ENCODE measurements at places on chromosomes 3 and 15.
A peak's percentile ranks its signal among the peaks of the same experiment; 100 is the strongest.

- no peak for DNase-seq
These were observed 14.7 kb upstream of the CLN6 start for GRCh38 chr15:68244235-68244634.

DNA sequence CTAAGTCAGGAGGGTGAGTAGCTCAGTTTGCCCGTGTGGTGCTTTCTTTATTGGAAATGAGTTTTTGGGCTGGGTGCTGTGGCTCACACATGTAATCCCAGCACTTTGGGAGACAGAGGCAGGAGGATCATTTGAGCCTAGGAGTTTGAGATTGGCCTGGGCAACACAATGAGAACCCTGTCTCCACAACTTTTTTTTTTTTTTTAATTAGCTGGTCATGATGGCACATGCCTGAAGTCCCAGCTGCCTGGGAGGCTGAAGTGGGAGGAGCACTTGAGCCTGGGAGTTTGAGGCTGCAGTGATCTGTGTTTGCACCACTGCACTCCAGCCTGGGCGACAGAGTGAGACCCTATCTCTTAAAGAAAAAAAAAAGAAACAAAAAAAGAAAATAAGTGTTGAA, 174.9 kb downstream of the NSMCE3 start:
- DNase-seq, result no peak

- no peak for DNase-seq
These were observed 199.1 kb downstream of the FAM43A start for GRCh38 chr3:194884649-194885315.

DNA sequence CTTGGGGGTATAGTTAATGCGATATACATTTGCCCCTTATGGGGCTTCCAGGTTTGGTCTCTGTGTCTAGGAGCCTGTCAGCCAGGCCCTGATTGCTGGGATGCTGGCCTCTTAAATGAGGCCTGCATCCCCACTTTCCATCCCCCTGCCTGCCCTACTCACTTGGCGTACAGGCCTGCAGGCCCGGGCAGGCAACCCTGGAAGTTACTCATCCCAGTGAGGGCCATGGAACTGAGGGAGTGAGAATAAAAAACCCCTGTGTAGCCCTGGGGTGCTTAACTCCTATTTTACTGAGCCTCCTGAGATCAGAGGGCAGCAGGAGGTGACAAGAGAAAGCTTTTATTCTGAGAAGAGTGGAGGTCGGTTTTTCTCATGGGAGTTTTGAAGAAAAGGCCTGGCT, 2.0 kb downstream of the DISP2 start:
- no peak for DNase-seq

GRCh38 chr3:123884203-123884831, at the start of gene MYLK:
Gene MYLK, minus strand, starts transcription at chr3:123884332. Its CDS starts 90,491 bp downstream, at chr3:123793841.
- DNase-seq, result peak; percentile 69

DNA sequence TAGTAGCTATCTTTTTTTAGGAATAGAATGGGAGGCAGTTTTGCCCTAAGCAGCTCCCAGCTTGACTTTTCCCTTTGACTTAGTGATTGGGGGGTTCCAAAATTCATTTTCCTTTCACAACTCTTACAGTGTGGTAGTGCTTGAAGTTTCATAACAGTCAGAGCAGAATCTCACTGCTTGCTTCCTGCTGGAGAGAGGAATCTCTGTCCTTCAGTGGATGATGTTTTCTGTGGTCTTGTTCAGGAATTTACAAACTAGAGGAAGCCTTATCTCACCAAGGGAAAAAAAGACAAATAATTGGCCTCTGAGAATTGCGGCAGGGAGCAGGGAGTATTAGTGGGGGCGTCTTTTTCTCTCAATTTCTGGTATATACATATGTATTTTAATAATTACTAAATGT, 326.6 kb upstream of the C2CD4B start:
- no peak for DNase-seq

DNA sequence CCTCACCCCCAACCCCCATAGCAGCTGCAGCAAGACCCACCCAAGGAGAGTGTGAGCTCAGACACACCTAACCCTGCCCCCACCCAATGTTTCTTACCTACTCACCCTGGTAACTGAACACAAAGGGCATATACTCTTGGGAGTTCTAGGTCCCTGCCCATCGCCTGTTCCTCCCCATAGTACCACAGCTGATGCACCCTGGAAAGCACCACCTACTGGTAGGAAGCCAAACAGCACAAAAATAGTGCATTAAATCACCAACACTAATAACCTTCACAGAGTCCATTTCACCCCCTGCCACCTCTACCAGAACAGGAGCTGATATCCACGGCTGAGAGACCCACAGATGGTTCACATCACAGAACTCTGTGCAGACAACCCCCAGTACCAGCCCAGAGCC, 245.2 kb downstream of the EFHB start:
- DNase-seq, result no peak

GRCh38 chr3:31008994-31009393, 114.5 kb upstream of the GADL1 start:
- DNase-seq, result no peak

GRCh38 chr3:131775650-131776049, 259.2 kb downstream of the CPNE4 start:
- DNase-seq, result no peak

DNA sequence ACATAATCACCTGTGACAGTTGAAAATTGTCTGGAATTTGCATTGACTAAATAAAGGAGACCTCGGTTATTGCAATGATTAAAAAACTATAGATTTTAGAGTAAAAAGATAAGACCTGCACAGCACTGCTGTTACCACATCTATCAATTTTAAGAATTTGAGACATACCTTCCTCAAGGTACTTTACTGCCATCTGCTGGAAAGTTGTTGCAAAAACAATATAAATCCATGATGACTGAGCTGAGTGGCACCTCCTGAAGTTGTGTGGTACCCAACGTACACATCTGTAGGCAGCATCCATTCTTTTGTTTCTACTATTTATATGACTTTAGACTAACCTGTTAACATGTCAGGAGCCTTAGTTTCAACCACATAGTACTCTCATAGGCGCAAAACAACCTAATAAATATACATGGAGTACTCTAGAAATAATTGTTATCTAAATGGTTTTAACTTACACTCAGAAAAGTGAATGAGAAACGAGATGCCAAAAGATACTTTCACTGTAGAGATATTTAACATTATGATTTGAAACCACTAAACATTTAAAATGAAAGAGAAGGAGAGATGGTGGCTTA, 106.7 kb downstream of the GHSR start:
- no peak for DNase-seq

DNA sequence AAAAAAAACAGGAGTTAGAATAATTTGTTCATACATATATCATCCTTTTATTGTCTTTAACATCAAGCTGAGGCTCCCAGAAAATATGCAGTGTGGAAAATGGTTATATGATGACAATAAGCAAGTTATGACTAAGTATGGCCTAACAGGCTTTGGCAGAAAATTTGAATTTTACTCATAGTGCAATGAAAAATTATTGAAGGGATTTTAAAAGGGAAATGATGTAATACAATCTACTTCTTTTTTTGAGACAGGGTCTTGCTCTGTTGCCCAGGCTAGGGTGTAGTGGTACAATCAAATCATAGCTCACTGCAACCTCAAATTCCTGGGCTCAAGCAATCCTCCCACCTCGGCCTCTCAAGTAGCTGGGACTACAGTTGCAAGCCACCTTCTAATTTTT, 78.7 kb downstream of the FAIM start:
- no peak for DNase-seq

GRCh38 chr3:61080737-61081445, 170.4 kb downstream of the FHIT start:
- DNase-seq, result no peak

DNA sequence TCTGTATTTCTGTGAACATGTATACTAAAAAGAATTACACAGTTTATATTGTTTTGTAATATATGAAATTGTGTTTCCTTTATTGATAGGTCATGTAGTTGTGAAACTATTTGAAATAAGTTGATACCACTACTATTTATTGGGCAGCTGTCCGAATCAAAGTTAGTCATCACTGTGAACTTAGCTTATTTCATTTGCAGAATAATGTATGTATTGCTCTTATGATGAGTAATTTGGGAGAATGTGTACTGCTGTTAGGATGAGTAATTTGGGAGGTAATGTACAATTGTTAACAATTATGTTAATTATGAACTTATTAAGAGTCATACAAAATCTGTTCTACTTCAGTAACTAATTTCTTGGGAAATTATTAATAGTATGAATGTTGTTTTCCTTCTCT, 22.2 kb downstream of the FXR1 start:
- no peak for DNase-seq

- no peak for DNase-seq
These were observed 1534.6 kb downstream of the SI start for GRCh38 chr3:163543662-163544061.

- peak; percentile 51 for DNase-seq
These were observed 65.6 kb downstream of the NIPA2 start for GRCh38 chr15:22903961-22904534.

GRCh38 chr15:95018888-95019545, 787.7 kb downstream of the MCTP2 start:
- no peak for DNase-seq

DNA sequence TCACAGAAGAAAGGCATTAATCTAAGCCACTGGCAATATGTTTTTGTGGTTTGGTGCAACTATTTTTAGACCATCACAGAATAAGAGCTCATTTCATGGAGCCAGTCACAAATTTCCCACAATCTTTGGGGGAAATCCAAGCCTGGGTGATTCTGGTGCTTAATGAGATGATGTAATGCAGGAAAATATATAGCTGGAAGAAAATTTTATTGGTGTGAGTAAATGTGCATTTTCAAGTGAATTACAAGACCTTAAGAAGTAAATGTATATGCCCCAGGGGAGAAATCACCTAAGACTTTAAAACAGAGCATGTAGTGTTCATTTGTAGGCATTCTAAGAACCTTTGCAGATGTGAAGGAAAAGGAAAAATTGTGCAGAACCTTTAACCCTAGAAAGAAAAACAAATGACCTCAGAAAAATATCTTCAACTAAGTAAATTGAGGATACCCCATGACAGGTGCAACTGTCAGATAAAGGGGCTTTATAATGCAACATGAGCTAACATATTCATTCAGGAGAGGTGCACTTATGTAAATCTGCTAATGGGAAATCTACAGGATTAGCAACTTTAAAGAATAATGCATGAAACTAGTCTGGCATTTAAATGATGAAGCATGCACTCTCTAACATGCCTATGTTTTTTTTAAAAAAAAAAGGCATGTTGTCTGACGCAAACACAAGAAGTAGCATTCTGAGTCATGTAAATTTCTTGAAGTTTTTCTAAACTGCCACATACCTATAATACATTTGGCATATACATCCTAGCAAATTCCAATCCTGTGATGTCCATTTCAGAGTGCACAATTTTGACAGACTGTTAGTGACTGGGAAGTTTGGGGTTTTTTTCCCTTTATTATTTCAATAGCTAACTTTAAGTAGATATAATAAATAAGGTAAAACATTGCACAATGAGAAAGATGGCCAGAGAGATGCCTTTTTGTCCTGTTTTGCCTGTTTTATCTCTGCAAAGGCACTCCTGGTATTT, 105.1 kb downstream of the MEX3B start:
- DNase-seq, result no peak

DNA sequence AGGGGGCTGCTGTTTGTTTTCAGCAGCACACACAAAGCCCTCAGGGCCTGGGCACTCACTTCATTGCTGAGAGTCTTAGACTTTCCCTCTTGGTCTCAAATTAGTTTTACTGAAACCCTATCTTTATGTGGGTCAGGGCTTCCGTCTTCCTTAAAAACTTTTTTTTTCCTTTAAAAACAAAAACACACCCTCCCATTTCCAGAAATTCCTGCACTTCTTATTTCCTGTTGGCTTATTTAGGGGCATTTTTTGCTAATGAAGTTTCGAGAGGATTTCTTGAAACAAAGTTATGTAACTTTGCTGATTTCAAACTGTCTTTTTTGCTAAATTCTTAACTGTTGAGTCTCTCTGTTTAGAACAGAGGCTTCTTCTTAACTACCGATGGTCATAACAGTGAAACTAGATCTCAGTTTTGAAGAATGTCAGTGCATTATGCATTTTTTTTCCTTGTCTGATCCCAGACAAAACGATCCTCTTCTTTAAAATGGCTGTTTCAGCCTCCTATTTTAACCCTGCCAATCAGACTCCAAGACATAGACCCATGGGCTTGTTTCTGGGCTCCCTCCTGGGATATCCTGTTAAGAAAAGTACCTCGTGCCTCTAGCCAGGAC, 23.3 kb downstream of the ANAPC13 start:
- no peak for DNase-seq

- DNase-seq, result no peak
These were observed 114.8 kb downstream of the IL12A start for GRCh38 chr3:160103397-160103796.

DNA sequence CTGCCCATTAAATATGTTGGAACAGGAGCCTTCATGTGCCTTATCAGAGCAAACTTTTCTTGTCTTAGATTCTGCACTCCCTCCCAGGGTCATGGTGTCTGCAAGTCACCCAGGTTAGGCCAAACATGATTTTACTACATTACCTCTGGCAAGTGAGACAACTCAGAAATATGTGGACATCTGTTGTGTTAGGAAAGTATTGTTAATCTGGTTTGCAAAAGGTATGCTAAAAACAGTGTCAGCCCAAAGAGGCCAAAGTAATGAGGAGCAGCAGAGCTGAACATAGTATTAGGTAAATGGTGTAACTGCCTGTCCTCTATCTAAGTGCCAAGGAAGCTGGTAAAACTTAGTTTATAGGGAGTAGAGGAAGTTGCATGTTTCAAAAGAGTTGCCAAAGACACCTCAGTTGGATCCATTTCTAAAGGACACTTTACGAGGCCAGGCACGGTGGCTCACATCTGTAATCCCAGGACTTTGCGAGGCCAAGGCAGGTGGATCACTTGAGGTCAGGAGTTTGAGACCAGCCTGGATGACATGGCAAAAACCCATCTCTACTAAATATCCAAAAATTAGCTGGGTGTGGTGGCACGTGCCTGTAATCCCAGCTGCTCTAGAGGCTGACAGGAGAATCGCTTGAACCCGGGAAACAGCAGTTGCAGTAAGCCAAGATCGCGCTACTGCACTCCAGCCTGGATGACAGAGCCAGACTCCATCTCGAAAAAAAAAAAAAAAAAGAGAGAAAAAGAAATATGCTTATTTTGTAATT, 22.5 kb upstream of the PPIB start:
- DNase-seq, result no peak

DNA sequence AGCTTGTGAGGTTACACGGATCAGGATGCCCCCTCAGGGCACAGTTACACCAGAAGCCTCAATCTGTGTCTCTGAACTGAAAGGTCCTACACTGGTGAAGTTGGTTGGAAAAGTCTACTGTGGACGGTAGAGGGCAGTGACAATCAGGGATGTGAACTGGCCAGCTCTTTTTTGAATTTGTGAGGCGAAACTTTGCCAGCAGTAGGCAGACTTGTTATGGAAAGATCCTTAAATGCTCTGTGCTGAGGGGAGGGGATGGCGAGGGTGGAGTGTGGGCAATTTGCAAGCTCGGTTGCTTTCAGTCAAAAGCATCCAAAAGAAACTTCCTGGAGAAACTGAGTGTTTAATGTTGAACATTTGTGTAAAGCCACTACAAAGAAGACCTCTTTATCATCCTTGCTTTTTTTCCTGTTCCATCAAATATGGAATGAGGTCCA, 127.4 kb upstream of the ABHD17C start:
- DNase-seq, result peak; percentile 71

DNA sequence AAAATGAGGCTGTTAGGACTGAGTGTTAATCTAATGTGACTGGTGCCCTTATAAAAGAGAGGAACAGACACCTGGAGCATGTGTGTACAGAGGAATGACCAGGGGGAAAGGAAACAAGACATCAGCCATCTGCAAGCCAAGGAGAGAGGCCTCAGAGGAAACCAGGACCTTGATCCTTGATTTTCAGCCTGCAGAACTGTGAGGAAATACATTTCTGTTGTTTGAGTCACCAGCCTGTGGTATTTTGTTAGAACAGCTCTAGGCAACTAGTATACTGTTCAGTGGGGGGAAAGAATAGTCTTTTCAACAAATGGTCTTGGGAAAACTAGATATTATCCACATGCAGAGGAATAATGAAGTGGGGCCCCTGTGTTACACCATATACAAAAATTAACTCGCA, 80.6 kb downstream of the CCR1 start:
- no peak for DNase-seq

Data from colonic mucosa (tissue), 4 donors.